DMS79 (cell line): ENCODE measurements at places on chromosomes 7 and 10.

- DNase-seq = no peak
Observed at GRCh38 chr7:158010961-158011693, 576.5 kb downstream of the PTPRN2 start.

- DNase-seq = no peak
Observed at GRCh38 chr7:7178081-7178480, 4.3 kb upstream of the C1GALT1 start.

DNA sequence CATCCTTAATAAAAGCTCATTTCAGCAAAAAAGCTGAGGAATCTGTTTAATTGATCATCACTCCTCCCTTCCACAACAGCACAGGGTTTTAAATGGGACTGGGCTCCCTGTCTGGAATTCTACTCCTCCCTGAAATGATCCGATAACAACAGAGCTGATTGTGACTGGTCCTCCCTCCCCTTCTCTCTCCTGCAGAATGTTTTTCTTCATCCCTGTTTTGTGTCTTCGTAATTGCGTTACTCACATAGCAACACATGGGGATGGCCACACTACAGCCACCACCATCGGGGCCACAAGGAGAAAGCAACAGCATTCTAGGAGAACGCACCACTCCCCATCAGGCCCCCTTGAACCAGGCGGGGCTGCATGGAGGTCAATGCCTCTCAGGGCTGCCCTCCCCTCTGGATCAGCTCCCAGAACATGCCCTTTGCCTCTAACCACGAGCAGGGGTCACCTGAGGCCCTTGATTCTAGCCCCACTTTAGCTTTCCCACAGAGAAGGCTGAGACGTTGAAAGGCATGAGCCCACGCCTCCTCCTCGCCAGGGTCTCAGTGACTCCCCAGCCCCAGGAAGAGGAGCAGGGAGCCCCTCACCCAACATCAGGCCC lies 152.6 kb downstream of the PLXNA4 start:
- no peak for DNase-seq

DNA sequence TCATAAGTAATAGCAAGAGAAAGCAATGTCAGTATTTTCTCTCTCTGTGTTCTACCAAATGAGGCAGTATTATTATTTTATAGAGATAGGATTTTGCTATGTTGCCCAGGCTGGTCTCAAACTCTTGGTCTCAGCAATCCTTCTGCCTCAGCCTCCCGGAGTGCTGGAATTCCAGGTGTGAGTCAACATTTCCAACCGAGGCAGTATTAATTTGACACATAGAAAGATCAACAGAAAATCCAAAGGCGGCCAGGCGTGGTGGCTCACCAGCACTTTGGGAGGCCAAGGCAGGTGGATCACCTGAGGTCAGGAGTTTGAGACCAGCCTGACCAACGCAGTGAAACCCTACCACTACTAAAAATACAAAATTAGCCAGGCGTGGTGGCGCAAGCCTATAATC lies 71.8 kb downstream of the SMURF1 start:
- no peak for DNase-seq

- no peak for DNase-seq
Observed at GRCh38 chr7:85596827-85597226, 410.0 kb upstream of the SEMA3D start.

- DNase-seq = no peak
Observed at GRCh38 chr10:132019366-132019765, 37.6 kb upstream of the BNIP3 start.

DNA sequence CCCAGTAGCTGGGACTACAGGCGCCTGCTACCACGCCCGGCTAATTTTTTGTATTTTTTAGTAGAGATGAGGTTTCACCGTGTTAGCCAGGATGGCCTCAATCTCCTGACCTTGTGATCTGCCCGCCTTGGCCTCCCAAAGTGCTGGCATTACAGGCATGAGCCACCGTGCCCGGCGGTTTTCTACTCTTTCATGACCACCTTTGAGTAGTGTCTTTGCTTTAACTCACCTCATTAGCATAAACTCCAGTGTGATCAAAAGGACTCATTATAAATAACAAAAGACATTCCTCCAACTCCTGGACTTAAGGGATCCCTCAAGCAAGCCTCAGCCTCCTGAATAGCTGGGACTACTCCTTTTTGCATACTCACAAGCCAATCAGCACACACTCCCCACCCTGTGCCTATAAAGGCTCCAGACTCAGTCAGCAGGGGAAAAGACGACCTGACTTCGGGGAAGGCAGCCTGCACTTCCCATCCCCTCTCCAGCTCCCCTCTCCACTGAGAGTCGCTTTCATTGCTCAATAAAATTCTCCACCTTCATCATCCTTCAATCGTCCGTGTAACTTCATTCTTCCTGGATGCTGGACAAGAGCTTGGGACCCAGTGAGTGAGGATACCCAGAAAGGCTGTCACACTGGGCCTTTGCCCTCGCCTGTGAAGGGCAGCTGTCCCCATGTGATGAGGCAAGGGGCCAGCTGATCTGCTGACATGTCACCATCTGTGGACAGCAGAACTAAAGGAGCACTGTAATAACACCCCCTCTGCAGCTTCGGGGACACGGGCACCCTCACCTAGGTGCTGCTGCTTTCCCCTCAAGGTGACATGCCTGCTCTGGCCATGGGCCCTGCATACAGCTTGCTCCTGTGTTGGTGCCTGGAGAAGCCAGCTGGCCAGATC lies 35.0 kb upstream of the EIF4H start:
- DNase-seq = no peak

- DNase-seq = no peak
Observed at GRCh38 chr10:86583983-86584382, 62.4 kb upstream of the WAPL start.

DNA sequence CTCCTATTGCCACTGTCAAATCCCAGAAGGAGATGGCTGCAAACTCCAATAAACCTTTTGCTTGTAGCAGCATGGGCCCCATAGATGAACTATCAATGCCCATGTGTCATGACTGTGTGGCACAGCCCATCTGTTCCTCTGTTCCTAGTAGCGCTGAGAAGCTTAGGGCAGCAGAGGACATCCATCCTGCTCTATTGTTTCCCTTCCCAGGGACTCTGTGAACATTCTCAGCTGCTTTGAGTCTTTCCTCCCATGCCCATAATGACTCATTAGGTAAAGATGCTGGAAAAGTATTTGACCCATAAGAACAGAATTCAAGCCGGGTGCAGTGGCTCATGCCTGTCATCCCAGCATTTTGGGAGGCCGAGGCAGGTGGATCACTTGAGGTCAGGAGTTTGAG lies 28.3 kb downstream of the STMP1 start:
- DNase-seq = no peak

GRCh38 chr10:117946525-117947070 lies 100.1 kb downstream of the RAB11FIP2 start:
- DNase-seq = no peak

DNA sequence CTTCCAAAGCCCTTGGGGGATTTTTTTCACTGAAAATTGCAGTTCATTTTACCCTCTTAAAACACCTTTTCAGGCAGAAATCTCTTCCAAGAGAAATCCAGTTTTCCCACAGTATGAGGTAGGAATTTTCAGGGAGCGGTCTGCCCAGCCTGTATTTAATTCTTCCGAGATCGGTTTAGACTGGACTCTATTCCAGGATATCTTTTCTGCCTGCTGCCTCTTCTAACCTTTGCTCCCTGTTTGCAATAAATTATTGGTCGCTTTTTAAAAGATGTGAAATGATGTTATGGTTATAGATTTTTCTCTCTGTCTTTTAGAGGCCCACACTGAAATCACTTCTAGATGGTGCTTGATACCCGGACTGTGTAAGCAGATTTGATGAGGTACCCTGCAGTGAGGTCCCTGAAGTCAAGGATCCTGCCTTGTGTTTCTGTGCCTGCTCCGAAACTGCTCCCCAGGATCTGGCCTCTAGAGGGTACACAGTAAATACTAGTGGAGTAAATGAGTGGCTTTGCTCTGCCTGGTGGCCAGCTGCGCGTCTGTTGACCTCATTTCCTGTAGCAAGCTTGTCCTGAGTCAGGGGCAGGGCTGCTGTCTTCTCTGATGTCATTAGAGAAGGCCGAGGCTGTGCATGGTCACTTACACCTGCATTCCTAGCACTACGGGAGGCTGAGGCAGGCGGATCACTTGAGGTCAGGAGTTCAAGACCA lies 191.6 kb downstream of the FANK1 start:
- no peak for DNase-seq

- DNase-seq = peak; percentile 10
Observed at GRCh38 chr7:137454246-137454724, 110.8 kb upstream of the PTN start.

GRCh38 chr10:124092250-124092859 lies 1.0 kb downstream of the CHST15 start:
- no peak for DNase-seq

GRCh38 chr7:42960762-42961161 lies 28.6 kb downstream of the MRPL32 start:
- DNase-seq = no peak

GRCh38 chr7:36131026-36131425 lies 22.0 kb upstream of the EEPD1 start:
- no peak for DNase-seq

DNA sequence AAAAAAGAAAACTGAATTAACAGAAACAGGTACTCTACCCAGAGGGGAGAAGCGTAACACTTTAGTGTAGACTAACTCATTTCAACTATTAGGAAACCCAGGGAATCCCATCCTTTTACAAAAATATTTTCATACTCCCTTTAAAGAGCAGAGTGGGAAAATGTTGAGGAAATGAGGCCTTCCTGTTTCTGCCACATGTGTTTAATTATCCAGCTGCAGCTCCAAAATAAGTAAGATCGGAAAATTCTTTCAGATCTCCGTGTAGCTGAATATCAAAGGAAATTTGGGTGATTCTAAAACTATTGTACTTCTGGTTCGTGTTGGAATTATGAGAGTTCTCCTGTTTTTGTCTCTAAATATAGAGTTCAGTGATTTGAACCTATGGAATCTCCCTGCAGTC lies 58.0 kb upstream of the CAV2 start:
- DNase-seq = no peak

DNA sequence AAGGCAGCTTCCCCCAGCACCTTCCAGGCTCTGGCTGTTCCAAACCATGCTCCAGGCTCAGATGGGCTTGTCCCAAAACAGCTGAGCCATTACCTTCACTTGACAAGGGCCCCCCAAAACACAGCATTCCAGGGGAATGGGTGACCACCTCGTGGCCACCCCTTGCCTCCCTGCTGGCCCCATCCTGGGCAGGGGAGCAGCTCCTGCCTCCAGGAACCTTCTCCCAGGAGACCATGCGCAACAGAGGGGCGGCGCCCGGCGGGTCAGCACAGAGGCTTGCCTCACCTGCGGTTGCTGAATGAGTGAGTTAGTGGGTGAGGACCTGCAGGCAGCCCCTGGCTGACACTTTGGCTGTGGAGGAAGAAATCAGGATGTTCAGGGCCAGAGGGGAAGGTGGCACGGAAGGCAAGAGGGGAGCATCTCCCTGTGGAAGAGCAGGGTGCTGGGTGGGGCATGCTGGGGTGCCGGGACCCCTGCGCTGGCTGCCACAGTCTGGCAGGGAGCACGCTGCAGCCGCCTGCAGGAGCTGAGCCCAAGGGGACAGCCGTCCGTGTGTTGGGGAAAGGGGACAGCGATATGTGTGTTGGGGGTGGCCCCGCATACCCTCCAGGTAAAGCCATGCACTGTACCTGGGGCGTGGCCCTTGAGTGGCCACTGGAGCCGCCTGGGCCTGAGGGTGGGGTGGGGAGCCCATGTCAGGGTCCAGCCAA lies 54.7 kb downstream of the PWWP2B start:
- DNase-seq = no peak

DNA sequence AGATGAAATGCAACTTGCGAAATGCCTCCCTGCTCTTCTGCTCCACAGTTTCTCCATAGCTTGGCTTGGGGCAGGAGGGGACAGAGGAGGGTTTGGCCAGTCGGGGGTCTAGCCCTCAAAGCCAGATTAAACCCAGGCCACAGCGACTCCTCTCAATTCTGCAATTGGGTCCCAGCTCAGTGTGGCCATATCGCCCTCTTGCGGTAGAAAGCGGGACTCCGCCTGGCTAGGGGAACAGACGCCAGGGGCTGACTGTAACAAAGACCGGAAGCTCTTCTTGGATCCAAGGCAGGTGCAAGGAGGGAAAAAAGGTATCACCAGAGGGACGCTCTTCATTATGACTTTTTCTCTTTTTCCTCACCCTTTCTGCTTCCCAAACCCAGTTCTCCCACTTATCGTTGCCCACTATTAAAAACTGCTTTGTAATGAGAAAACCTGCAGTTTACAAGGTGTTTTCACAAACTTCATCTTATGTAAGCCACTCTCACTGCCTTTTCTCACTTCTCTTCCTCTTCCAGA lies 36.6 kb upstream of the TNPO3 start:
- peak; percentile 67 for DNase-seq
